ENCODE measurements at places on chromosomes 13 and 19. TPM values are rescaled to one million over a fixed set of nuclear protein-coding genes. Genes with fewer than 3 reads are reported as not detected.

DNA sequence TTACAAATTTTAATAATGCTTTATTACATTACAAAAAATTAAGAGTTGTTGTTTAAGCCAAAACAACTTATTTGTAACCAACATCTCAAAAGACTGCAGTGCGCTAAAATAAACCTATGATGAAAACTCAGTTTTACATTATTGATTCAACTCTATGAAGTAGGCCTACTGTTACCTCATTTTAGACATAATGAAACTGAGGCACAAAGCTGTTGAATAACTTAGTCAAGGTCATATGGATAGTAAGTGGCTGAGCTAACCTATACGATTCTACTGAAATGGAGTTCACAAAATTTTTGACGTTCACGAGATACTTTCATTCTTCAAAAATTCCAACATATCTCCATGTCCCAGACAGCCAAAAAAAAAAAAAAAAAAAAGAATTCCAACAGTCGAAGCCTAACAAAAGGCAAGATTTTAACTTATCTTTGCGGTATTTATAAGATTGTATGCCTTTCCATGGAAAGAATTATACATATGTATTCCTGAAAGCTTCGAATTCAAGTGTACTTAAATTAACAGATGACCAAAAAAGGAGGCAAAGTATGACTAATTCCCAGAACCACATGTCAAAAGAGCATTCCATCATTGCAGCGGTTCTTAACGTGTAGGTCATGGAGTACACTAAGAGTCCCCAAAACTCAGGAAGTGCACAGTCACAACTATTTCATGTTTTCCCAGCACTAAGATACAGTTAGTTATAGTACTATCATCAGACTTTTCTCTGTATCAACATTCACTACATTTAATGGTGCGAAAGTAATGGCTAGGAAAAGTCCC is 69.4 kb downstream of the PSPC1 start:
- H3K27me3 ChIP-seq, result no peaks in the 10 kb centered on the region
- H3K4me3 ChIP-seq, result no peak overlapping the region
- no peaks in the 10 kb centered on the region for H3K4me1 ChIP-seq
- no peak for DNase-seq
- no peak overlapping the region for H3K27ac ChIP-seq

- peaks cover 4% of the 10 kb centered on the region for H3K4me1 ChIP-seq
- no peaks in the 10 kb centered on the region for H3K27me3 ChIP-seq
- no peak for DNase-seq
- H3K27ac ChIP-seq, result no peak overlapping the region
- H3K4me3 ChIP-seq, result no peak overlapping the region
These were observed 19.4 kb upstream of the PLEKHF1 start for GRCh38 chr19:29645911-29646310.

DNA sequence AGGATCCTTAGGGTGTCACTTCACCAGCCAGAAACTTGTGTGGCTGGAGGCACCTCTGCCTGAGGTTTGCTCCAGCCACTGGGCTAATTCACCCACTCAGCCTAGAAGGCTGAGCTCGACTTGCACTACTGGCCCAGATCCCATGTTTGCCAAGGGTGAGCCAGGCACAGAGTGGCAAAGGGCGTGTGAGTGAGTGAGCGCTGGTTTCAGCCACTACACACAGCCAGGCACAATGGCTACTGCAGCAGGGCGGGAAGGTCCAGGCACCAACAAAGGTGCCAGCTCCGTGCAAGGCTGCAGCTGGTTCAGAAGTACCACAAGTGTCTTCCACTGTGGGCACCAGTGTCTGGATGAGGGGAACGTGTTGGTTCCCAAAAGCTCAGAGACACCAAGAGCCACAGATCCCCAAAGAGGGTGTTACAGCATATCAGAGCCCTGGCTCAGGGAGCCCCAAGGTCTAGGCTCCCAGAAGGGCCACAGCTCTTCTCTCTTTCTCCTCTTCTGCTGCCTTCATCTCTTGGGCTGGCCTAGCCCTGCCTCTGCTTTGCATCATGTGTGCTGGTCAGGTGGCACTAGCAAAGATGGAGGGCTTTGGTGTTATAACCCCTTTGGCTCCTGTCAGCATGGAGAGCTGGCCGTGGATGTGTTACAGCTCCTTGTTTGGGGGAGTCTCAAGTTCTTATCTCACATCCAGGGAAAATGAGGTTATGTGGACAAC is 736.3 kb upstream of the KLHL1 start:
- H3K27me3 ChIP-seq, result no peaks in the 10 kb centered on the region
- no peaks in the 10 kb centered on the region for H3K36me3 ChIP-seq
- no peak for DNase-seq
- no peak overlapping the region for H3K4me3 ChIP-seq
- no peaks in the 10 kb centered on the region for H3K4me1 ChIP-seq
- H3K27ac ChIP-seq, result no peak overlapping the region

DNA sequence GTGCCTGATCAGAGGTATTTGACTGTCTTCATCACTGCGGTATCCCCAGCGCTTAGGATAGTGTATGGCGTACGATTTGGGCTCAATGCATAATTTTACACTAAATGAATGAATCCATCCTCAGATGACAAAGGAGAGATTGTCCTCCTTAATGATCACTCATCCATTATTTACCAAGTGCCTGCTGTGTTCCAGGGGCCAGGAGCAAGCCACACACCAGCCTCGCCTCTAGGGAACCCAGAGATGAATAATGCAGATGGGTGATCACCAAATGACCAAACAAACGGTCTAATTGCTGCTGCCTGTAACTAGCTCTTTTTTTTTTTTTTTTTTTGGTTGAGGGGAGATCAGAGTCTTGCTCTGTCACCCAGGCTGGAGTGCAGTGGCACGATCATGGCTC is 5.9 kb upstream of the GPR32 start:
- H3K4me3 ChIP-seq, result no peak overlapping the region
- no peaks in the 10 kb centered on the region for H3K36me3 ChIP-seq
- H3K27ac ChIP-seq, result no peak overlapping the region
- DNase-seq, result no peak
- no peaks in the 10 kb centered on the region for H3K27me3 ChIP-seq
- H3K4me1 ChIP-seq, result no peaks in the 10 kb centered on the region

GRCh38 chr19:20318616-20319015 is 151.6 kb downstream of the ZNF486 start:
- no peaks in the 10 kb centered on the region for H3K36me3 ChIP-seq
- no peak overlapping the region for H3K27ac ChIP-seq
- no peak for DNase-seq
- H3K4me3 ChIP-seq, result no peak overlapping the region
- no peaks in the 10 kb centered on the region for H3K4me1 ChIP-seq

DNA sequence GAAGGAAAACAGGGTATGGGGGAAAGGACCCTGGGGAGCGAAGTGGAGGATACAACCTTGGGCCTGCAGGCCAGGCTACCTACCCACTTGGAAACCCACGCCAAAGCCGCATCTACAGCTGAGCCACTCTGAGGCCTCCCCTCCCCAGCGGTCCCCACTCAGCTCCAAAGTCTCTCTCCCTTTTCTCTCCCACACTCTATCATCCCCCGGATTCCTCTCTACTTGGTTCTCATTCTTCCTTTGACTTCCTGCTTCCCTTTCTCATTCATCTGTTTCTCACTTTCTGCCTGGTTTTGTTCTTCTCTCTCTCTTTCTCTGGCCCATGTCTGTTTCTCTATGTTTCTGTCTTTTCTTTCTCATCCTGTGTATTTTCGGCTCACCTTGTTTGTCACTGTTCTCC is 2.7 kb downstream of the KLK3 start:
- H3K4me3 ChIP-seq, result no peak overlapping the region
- H3K36me3 ChIP-seq, result no peaks in the 10 kb centered on the region
- DNase-seq, result no peak
- H3K27me3 ChIP-seq, result peaks cover 9% of the 10 kb centered on the region
- no peaks in the 10 kb centered on the region for H3K4me1 ChIP-seq

- no peaks in the 10 kb centered on the region for H3K27me3 ChIP-seq
- H3K27ac ChIP-seq, result no peak overlapping the region
- no peaks in the 10 kb centered on the region for H3K4me1 ChIP-seq
- DNase-seq, result no peak
These were observed 207.9 kb upstream of the MAB21L1 start for GRCh38 chr13:35684432-35684831.

DNA sequence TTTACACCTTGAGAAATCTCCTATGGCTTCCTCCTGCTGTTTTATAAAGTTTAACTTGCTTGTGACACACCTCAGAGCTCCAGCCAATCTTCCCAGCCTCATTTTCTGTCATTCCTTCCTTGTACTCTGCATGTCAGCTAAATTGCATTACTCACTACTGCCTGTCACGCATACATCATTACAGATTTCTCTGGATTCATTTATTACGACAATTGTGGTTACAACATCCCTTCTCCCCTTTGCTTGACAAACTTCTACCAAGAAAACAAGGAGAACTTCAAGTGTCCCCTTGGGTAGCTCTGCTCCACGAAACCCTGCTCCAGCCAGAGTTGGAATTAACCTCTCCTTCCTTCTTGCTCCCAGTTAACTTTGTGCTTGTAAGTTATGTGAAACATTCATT is 22.0 kb upstream of the GPR18 start:
- H3K27ac ChIP-seq, result no peak overlapping the region
- H3K27me3 ChIP-seq, result no peaks in the 10 kb centered on the region
- H3K36me3 ChIP-seq, result no peaks in the 10 kb centered on the region

- H3K4me1 ChIP-seq, result no peaks in the 10 kb centered on the region
- no peaks in the 10 kb centered on the region for H3K36me3 ChIP-seq
- H3K27me3 ChIP-seq, result no peaks in the 10 kb centered on the region
- no peak overlapping the region for H3K27ac ChIP-seq
These were observed 15.3 kb upstream of the B3GLCT start for GRCh38 chr13:31184451-31184850.

DNA sequence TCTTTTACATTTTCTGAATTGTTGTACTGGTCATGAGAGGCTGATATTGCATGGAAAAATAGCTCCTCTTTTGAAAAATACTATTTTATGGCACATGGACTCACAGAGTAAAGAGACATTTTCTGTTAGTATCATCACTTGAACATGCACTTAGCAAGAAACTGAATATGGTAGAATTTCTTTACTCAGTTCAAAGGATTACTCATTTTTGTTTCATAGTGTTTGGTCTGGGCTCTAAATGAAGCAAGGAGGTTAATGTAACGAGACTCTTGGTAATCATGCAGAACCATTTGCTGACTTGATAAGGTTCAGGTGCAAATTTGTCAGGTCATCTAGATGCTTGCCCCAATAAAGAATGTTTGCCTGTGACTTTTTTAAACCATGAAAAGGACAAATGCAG is 63.2 kb downstream of the GPC6 start:
- H3K4me3 ChIP-seq, result no peak overlapping the region
- H3K27me3 ChIP-seq, result no peaks in the 10 kb centered on the region
- H3K4me1 ChIP-seq, result no peaks in the 10 kb centered on the region
- H3K27ac ChIP-seq, result no peak overlapping the region
- DNase-seq, result no peak
- no peaks in the 10 kb centered on the region for H3K36me3 ChIP-seq

The PBX4 gene
- total RNA-seq, result not detected

The ANGPTL8 gene
- total RNA-seq, result not detected

GRCh38 chr19:41918653-41919244 is 9.5 kb downstream of the ERFL start:
- H3K27ac ChIP-seq, result no peak overlapping the region
- H3K4me1 ChIP-seq, result peaks cover 5% of the 10 kb centered on the region
- peaks cover 42% of the 10 kb centered on the region for H3K27me3 ChIP-seq

The TNFSF11 gene
- total RNA-seq, result not detected

The BEST2 gene
- not detected for total RNA-seq

DNA sequence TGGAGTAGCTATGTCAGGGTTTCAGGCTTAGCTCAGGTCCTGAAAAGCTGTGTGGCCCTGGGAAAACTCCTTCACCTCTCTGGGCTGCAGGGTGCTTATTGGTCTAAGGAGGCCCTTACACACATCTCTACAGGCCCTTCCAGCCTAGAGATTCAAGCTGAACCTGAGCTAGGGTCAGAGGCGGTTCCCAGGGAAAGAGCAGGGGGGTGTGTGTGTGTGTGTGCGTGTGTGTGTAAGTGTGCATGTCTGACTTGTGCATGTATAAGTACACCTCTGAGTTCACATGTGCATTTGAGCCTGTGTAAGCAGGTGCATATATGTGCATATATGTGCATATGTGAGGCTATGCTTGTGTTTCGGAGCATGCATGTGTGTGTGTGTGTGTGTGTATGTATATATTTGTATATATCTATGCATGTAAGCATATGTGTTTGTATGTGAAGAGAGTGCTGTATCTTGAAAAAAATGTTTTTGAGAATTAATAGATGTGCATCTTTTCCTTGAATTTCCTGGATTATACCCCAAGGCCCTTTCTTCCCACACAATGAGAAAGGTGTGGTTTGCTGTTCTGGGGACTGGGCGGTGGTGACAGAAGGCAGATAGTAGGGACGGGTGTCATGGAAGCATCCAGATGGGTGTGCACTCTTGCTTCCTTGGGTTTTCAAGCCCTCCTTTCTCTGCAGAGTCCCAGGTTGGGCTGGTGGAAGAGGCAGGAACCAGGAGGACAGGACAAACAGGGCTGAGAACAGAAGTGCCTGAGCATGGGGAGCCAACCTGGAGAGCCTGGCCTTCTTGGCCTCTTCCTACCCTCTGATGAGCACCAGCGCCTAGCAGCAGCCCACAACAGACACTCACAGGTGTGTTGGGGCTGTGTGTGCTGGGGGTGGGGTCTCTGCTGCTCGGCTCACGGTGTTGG is 150.3 kb upstream of the TSHZ3 start:
- H3K36me3 ChIP-seq, result no peaks in the 10 kb centered on the region
- no peak for DNase-seq
- no peak overlapping the region for H3K27ac ChIP-seq
- H3K27me3 ChIP-seq, result no peaks in the 10 kb centered on the region

GRCh38 chr19:52398081-52398441 is 412 bp downstream of the ZNF528 start:
- H3K27ac ChIP-seq, result peak overlapping the region; percentile 67
- peaks cover 19% of the 10 kb centered on the region for H3K4me1 ChIP-seq

The FREM2 gene
- 7.2 TPM for total RNA-seq
